ENCODE measurements at places on chromosomes 16 and 17. TPM values are rescaled to one million over a fixed set of nuclear protein-coding genes. Genes with fewer than 3 reads are reported as not detected.

ASPHD1 gene
- polyA plus RNA-seq, result 0.63 TPM

DNA sequence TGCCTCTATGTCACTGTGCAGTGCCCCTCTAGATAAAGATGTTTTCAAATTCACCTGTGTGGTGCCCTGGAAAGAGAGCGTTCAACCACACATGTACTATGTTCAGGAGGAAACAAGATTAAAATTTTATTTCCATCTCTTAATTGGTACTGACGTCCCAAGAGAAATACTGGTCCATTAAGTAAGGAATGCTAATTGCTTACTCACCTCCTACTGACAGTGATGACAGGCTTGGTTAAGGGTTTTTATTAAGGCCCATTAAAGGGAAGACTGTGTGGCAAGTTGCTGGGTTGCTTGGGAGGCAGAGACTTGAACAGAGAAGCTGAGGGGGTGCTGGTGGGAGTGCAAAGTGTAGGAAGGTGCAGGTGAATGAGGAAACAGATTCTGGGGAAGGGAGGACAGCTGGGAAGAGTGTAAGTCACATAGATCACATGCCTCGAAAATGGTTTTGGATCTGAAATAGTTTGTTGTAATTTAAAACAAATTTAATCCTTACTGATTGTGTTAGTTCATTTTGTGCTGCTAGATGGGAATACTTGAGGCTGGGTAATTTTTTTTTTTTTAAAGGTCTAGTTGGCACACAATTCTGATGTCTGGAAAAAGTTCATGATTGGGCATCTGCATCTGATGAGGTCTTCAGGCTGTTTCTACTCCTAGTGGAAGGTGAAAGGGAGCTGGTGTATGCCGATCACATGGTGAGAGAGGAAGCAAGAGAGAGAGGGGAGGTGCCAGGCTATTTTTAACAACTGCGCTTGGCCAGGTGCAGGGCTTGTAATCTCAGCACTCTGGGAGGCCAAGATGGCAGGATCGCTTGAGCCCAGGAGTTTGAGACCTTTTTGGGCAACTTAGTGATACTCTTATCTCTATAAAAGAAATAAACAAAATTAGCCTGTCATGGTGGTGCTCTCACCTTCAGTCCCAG, 140.5 kb downstream of the CACNG3 start:
- no peak for DNase-seq
- no peaks in the 10 kb centered on the region for H3K4me1 ChIP-seq
- no peak overlapping the region for H3K4me3 ChIP-seq
- no peaks in the 10 kb centered on the region for H3K36me3 ChIP-seq
- H3K27me3 ChIP-seq, result no peaks in the 10 kb centered on the region

CCL1 gene
- polyA plus RNA-seq, result not detected

CDR2 gene
- polyA plus RNA-seq, result 26.0 TPM

DNA sequence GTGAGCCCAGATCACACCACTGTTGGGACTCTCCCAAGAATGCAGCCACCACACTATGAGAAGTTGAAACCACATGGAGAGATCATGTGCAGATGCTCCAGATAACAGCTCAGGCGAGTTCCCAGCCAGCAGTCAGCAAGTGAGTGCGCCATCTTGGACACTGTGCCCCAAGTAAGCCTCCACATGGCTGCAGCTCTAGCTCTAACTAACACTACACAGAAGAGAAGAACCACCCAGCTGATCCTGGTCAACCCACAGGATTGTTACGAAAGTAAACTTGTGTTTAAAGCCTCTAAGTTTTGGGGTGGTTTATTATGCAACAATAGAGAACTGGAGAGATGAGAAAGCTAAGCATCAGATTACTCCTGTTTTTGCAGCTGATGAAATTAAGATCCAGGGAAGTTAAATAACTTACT, 25.8 kb downstream of the SLC38A7 start:
- no peak overlapping the region for H3K4me3 ChIP-seq
- H3K4me1 ChIP-seq, result no peaks in the 10 kb centered on the region
- no peak overlapping the region for H3K27ac ChIP-seq

DNA sequence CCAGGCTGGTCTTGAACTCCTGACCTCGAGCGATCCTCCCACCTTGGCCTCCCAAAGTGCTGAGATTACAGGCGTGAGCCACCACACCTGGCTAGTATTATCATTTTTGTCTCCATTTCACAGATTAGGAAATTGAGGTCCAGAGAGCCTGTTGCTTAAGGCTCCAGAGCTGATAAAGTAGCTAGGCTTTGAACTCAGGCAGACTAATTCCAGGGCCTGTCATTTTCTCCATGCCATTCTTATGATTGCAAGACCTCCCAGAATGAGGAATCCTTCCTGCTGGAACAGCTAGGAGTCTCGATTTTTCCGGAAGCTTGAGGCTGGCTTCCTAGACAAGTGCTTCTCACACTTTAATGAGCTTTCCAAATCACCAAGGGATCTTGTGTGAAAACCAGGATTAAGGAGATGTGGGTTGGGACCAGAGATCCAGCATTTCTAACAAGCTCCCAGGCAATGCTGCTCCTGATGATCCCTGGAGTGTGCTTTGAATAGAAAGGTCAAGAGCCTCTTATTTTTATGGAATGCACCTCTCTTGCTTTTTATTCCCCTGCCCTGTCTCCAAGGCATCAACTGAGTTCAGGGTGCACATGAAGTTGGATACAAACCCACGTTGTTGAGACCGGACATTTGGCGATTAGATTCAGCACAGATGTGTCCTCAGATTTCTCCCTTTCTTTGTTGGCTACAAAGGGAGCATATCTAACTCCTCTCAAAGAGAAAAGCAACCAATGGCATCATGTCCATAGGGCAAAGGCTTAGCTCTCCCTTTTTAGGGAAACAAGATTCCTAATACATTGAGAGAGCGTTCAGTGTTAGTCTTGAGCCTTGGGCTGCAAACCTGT, 40.3 kb upstream of the FAM20A start:
- no peaks in the 10 kb centered on the region for H3K4me1 ChIP-seq
- no peak for DNase-seq
- no peaks in the 10 kb centered on the region for H3K27me3 ChIP-seq

ACTG1 gene
- polyA plus RNA-seq, result 2,651 TPM

DNA sequence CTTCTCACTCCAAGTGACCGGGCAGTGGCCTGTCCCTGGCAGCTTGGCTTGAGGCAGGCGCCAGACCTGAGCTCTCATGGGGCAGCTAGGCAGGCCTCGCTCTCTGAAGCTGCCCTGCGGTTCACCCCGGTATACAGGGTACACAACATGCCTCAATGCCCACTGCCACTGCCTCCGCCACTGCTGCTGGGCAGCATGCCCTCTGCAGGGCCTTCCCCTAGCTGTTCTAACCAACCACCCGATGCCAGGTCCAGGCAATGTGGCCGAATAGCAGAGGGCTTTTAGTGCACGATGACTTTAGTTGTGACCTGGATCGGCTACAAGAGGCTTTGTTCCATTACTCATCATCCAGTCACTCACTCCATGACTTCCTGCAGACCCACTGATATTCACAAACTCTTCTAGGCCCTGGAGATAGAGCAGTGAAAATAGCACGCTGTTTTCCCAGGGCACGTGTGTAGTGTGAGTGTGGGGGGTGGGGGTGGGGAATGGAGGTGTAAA, 19.7 kb downstream of the CDC42EP4 start:
- H3K36me3 ChIP-seq, result no peaks in the 10 kb centered on the region
- DNase-seq, result no peak
- peak overlapping the region; percentile 82 for H3K27ac ChIP-seq
- H3K4me3 ChIP-seq, result peak overlapping the region; percentile 4

GRCh38 chr17:83083368-83084201, 4.2 kb downstream of the METRNL start:
- H3K27me3 ChIP-seq, result peaks cover 20% of the 10 kb centered on the region
- peak overlapping the region; percentile 76 for H3K4me3 ChIP-seq
- H3K36me3 ChIP-seq, result peaks cover 46% of the 10 kb centered on the region
- peaks cover 27% of the 10 kb centered on the region for H3K4me1 ChIP-seq
- H3K27ac ChIP-seq, result peak overlapping the region; percentile 74

DNA sequence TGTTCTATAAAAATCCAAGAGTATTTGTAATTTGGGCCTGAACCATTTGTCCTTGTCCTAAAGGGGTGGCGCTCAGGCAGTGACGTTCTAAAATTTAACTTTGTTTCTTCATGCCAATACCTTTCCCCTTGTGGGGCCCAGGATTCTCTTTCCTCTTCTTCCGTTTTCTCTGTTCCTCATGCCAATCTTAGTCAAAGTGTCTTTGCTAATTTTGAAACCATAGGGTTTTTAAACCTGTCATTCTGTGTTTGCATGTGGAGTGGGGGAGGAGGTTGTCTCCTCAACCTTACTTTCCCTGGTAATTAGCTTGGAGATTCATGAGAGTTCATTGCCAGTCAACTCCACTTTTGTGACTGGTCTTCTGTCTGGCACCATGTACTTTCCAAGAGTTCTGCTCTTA, 337.1 kb downstream of the MAF start:
- H3K4me1 ChIP-seq, result no peaks in the 10 kb centered on the region
- no peaks in the 10 kb centered on the region for H3K27me3 ChIP-seq
- no peak overlapping the region for H3K27ac ChIP-seq
- no peaks in the 10 kb centered on the region for H3K36me3 ChIP-seq
- no peak for DNase-seq

- no peak overlapping the region for H3K27ac ChIP-seq
- no peak overlapping the region for H3K4me3 ChIP-seq
- no peak for DNase-seq
- peaks cover 33% of the 10 kb centered on the region for H3K36me3 ChIP-seq
- H3K4me1 ChIP-seq, result no peaks in the 10 kb centered on the region
- no peaks in the 10 kb centered on the region for H3K27me3 ChIP-seq
These were observed 36.1 kb upstream of the CAPN15 start for GRCh38 chr16:491220-491919.

ABCA10 gene
- 6.8 TPM for polyA plus RNA-seq

HSF5 gene
- polyA plus RNA-seq, result 0.10 TPM

DNA sequence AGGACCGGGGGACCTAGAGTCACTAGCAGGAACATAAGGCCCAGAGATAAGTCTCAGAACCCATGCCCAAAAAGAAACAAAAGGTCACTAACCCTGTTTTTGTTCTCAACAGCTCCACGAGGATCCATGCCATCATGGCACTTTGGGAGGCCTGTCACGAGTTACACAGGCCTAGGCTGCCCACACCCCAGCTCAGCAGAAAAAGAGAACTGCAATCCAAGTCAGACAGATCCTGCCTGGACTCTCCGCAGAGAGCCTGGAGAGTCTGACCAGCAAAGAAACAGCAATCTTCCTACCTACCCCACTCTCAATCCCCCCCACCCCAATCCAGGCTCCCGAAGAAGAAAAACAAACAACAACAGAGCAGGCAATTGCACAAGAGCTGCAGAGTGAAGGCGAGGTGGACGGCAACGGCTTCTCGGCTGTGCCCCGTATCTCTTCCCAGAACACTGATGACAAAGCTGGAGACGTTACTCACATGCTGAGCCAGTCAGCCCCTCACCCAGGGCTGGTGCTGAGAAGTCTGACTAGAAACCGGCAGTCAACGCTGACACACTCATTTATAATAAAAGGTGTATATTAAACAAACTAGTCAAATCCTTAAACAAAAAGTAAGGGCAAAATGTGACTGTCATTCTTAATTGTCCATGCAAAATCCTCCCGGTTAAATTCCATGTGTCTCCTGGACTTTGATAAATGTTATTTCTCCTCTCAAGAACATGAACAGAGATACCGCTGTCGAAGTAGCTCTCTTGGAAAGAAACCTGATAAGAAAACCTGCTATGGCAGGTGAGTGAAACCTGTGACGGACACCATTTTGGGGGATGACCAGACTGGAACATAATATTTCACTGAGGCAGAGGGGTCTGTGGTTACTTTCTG, 89.3 kb downstream of the SMG6 start:
- H3K27ac ChIP-seq, result peak overlapping the region; percentile 76
- peak overlapping the region; percentile 7 for H3K4me3 ChIP-seq
- peaks cover 36% of the 10 kb centered on the region for H3K4me1 ChIP-seq
- DNase-seq, result no peak
- H3K27me3 ChIP-seq, result no peaks in the 10 kb centered on the region
- no peaks in the 10 kb centered on the region for H3K36me3 ChIP-seq

DNA sequence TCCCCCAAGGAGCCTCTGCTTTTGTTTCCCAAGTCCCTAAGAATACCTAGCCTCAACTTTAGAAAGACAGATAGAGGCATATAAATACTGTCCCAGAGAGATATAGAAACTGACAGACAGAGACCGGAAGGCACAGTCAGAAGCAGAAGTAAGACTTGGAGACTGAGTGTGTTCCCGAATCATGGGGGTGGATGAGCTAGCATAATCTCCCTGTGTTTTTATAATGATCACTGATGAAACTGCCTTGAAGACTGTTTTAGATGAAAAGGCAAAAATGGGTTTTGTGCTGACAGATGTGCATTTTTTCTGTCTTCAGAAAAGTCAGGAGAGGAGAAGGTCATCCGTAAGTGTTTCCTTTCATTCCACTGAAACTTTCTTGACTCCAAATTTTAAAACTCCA, 8.3 kb upstream of the PSMD3 start:
- H3K4me3 ChIP-seq, result no peak overlapping the region
- H3K4me1 ChIP-seq, result peaks cover 57% of the 10 kb centered on the region
- H3K27ac ChIP-seq, result peak overlapping the region; percentile 66
- no peak for DNase-seq
- no peaks in the 10 kb centered on the region for H3K36me3 ChIP-seq
- no peaks in the 10 kb centered on the region for H3K27me3 ChIP-seq

- no peaks in the 10 kb centered on the region for H3K27me3 ChIP-seq
- no peaks in the 10 kb centered on the region for H3K36me3 ChIP-seq
- no peak for DNase-seq
- H3K4me3 ChIP-seq, result no peak overlapping the region
These were observed 31.2 kb upstream of the TENT4B start for GRCh38 chr16:50121721-50122445.

DNA sequence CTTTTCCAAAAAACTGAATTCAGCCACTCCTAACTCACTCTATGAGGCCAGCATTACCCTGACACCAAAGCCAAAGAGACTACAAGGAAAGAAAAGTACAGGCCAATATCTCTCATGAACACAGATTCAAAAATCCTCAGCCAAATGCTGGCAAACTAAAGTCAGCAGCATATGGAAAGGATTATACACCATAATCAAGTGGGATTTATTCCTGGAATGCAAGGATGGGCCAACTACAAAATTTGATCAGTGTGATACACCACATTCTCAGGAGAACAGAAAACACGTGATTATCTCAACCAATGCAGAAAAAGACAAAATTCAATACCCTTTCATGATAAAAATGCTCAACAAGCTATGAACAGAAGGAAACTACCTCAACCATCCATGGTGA, 7.7 kb upstream of the AATK start:
- DNase-seq, result no peak
- H3K27ac ChIP-seq, result no peak overlapping the region
- no peaks in the 10 kb centered on the region for H3K36me3 ChIP-seq
- no peak overlapping the region for H3K4me3 ChIP-seq
- H3K4me1 ChIP-seq, result no peaks in the 10 kb centered on the region
- no peaks in the 10 kb centered on the region for H3K27me3 ChIP-seq

ANKRD40CL gene
- 0.47 TPM for polyA plus RNA-seq

STAC2 gene
- 0.21 TPM for polyA plus RNA-seq

Data from left lung (tissue), 14 donors.